RPMI7951 (cell line): ENCODE measurements at places on chromosomes 5 and 9.

GRCh38 chr9:118336943-118337330 is 632.7 kb downstream of the TLR4 start:
- DNase-seq: no peak

DNA sequence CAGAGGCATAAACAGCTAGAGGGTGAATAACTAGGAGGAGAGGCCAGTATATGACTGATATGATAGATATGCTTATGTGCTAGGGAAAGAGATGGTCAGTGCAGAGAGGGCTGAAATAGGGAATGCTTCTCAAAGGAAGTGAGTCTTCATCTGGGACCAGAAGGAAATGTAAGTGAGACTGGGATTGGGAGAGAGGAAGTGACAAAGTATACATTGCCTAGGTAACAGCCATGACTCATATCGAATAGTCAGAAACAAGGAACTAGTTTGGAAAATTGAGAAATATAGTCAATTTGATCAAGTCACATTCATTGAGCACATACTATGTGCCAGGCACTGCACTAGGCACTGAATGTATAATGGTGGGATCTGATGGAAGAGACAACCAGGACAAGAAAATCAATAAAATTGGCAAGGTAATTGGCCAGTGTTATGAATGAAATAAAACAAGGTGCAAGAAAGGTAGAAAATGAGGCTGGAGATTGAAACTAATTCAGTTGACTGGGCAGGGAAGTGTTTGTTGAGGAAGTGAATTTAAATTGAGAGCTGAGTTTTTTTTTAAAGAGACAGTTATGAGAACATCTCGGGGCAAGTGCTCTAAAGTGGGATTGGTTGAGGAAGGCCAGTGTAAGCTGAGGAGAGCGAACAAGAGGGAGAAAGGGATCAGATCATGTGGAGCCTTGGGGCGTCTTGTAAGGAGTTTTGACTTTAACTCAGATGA is 4.3 kb downstream of the ERAP2 start:
- peak; percentile 66 for DNase-seq

- no peak for DNase-seq
Measured at GRCh38 chr5:157204765-157205164, 24.1 kb downstream of the ITK start.

DNA sequence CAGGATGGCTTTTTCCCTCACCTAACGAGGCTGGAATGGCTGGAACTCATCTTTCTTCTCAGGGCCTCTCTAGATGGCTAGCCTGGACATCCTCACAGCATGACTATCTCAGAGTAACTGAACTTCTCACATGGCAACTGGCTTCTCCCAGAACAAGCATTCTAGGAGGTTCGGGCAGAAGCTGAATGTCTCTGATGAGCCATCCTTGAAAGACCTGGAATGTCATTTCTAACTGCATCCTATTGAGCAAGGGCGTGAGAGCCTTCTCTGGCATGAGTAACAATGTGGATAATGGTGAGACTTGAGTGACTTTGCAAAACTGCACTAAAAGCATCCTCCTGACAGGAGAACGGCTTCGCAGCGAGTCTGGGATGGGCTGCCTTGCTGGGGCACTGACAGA is 487.7 kb downstream of the MAT2B start:
- no peak for DNase-seq

- DNase-seq: no peak
Measured at GRCh38 chr5:177357146-177357458, 622 bp upstream of the RGS14 start.

- DNase-seq: no peak
Measured at GRCh38 chr5:73233053-73233460, 60.1 kb downstream of the TMEM174 start.

- no peak for DNase-seq
Measured at GRCh38 chr5:63111891-63112290, 533.3 kb downstream of the LRRC70 start.

DNA sequence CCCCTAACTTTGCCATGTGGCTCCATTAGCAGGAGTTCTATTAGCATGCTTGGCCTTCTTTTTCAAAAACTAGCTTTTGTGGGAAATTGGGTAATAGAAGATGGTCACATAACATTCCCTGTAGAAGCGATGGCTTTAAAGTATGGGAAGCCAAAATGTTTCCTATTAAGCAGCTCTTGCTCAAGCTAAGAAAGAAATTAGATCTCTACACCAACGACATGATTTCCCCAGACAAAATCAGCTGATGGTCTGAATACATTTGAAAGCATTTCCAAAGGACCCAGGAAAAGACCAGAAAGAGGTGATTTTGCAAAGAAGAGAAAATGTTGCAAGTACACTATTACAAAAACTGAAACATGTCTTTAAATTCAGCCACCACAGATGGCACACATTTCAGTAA is 4.8 kb upstream of the NFIL3 start:
- no peak for DNase-seq

- no peak for DNase-seq
Measured at GRCh38 chr5:55316837-55317236, 9.0 kb downstream of the MTREX start.

DNA sequence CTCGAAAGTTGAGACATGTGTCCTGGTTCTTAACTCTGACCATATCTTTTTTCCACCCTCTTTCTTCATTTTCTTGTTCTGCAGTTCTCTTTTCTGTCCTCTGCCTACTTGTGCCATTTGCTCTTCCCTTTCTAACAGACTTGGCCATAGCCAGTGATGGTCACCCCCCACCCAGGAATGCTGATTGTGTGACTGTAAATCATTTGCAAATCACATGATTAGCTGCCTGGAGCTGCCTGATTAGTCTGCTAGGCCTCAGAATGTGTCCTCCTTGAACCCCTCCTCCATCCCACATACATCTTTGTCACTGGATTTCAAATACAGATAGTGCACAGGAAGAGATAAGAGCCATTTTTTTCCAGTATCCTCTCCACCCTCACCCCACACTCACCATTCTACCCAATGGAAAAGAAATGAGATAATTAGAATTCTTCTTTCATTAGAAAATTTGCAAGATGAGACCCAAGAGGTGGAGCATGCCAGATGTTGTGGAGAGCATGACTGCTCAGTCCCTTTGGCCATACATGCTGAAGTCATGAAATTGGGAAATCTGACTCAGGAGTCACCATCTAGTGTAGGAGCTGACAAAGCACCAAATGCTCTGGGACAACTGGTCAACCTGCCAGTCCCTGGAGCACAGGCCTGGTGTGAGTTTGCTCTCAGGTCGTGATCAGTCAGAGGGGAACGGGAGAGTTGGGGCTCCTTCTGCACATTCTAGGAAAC is 538.2 kb downstream of the CCDC171 start:
- DNase-seq: no peak

DNA sequence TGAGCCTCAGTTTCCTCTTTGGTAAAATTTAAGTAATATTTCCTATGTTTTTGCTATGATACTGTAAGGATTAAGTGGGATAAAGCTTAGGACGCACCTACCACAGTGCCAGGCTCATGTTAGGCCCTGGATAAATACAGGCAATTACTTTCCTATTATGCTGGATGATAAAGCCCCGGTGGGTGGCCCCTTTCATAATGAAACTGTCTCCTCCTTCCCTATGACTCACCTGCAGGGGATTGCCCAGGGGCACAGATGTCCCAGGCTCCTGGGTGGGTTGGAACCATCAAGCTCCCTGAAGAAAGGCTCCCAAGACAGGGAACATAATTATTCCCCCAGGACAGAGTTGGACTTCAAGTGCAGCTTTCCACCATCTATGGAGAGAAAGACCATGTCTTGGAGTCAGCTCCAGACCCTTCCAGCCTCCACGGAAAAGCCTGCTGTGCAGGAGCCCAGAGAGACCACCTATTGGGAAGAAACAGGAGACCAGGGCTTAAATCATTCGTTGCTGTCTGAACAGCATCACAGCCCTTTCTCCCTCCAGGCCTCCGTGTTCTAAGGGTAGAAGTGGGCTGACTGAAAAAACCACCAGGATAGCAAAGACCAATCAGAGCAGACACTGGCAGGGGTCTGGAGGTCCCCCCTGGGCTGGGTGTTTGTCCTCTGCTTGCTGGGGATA is 43.2 kb upstream of the FOXE1 start:
- peak; percentile 36 for DNase-seq

- DNase-seq: no peak
Measured at GRCh38 chr9:131240047-131240921, 36.0 kb downstream of the FAM78A start.

DNA sequence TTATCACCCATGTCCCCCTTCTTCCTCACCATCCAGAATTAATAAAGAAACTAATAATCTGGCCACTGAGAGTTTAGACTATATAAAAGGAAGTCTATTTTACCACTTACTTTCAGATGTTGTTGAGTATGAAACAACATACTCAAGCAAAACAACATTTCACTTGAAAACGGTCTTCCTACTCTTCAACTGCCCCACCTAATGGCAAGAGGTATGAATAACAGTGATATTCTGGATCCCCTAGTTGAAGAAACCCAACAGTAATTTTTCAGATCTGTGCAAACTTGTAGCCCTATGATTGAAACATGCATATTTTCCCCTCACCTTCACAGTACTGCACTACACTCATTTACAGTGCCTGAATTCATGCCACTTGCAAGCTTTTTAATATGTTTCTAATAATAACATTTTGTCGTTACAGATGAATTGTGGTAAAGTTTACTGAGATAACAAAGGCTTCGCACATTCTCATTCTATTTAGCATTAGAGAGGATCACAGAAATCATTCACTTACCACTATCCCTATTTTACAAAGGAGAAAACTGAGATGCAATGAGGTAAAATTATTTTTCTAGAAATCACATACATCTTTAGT is 267.9 kb upstream of the PDE4D start:
- peak; percentile 32 for DNase-seq

DNA sequence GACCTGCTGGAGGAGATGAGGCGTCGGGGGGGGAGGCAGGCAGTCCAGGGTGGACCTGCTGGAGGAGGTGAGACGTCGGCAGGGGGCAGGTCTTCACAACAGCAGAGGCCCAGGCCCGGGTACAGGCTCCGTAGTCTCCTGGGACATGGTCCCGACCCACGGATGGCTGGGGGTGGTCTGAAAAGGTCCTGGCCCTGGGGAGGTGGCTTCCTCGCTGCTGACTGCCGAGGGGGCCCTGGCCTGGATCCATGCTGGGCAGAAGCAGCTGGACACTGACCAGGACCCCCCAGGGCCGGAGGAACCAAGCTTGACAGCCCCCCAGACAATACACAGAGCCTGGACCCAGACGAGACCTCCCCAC is 8.5 kb downstream of the EGFL7 start:
- no peak for DNase-seq

DNA sequence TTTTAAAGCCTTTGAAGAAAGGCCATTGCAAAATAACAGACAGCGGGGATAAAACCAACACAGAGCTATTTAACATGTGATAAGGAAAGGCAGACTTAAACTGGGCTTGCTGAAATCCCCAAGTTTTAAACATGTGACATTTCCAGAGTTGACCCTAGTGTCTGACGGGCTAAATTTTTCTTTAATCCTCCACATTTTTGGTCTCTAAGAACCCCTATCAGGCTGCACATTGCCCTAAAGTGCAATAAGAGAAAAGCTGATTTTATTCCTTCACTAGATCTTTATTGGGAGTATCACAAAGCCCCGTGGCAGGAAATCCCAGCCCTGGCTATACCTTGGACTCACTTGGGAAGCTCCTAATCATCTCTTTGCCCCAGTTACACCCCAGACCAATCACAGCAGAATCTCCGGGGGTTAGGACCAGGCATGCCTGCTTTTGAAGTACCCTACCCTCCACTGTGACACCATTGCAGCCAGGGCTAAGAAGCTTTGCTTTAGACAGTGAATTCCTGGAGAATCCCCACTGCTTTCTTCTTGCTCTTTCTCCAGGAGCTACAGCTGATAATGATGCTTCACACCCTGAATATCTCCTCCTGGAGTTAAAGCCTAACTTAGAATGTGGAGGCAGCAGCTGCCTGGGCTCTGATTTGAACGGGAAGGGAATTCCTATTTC is 20.1 kb upstream of the COL15A1 start:
- no peak for DNase-seq

- peak; percentile 43 for DNase-seq
Measured at GRCh38 chr9:129624947-129625346, 1.0 kb upstream of the NTMT1 start.

DNA sequence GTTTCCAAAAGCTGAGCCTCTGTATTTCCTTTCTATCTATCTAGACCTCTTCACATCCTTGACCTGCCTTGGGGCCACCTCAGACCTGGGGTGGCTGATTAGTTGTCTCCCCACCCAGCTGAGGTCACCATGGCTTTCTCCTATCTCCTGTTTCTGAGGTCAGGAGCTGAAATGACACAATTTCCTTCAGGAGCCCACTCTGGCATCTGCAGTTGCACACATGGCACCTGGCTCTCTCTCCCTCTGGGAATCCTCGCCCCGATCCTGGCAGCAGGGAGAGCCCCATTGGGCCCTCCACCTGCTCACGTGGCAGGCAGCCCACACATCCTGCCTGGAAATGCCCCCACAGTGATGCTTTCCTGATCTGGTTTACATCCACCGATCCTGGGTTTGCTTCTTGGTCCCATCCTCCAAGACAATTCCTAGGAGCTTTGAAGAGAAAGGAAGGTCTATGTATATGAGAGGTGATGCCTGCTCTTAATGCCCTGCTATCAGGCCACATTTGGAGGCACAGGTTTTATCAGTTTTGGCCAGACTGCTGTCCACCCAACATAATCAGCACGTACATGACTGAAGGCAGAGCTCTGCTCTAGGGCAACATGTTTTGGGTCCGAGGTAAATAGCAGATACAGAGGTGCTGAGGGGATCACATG is 53.7 kb downstream of the MARCHF3 start:
- DNase-seq: no peak

DNA sequence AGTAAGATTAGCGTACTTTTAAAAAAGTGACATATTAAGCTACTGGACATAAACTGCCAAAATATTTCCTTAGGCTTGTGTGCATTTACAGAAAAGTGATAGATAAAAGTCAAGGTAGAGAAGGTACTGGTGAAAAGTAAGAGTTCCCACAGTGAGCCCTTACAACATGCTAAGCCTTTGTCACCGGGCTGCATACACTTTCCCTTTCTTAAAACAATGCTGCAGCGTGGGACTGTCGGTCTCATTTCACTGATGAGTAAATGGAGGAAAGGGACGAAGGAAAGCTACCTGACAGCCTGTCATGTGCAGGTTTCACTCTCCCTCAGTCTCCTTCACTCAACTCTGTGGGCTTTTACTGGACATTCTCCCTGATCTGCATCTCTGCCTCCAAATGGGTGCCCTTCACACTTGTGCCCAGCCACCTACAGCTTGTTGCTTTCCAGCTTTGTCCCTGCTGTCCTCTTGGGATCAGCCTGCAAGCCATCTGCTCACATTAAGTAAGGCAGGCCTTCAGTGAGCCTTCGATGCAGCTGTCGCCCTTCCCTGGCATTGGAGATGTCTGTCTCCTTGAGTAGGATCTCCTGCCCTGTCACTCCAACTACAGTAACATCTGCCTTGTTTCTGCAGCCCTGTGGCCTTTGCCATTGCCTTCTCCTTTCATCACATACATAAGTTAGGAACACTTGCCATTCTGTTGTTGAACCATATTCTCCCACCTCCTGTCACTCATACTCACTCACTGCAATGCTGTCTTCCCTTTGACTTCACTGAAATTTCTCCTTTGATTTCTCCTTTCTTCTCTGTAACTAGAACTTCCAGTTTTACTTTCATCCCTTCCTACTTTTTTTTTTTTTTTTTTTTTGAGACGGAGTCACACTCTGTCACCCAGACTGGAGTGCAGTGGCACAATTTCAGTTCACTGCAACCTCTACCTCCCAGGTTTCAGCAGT is 9.3 kb upstream of the ROPN1L start:
- no peak for DNase-seq
